ENCODE measurements at places on chromosomes 2 and 18.

GRCh38 chr2:215567504-215567903 is 131.6 kb upstream of the FN1 start:
- no peak for DNase-seq

DNA sequence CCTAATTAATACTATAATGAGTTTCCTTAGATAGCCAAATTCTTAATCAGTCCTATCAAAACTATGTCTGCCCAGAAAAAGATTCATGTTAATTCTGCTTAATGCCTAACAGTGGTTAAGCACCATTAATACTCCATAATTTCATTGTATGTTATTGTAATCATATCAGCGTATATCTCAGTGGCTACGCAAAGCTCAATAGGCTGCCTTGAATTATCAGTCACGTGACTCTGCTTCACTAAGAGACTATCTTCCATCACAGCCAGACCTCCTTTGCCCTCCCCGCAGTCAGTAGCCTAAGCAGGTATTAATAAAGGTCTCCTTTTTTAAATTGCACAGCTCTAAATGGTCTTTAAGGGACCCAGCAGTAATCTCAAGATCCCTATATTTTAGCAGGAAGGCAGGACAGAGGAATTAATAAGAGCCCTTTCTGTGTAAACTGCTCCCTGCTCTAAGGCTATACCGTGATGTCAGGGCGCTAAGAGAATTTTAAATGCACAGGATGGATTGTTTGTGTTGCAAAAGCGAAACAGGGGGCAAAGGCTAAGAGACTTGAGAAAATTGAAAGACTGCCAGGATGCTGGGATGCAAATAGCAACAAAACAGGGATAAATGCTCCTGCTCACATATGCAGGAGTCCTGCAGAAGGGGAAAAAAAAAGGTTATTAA is 215.6 kb upstream of the POU3F3 start:
- no peak for DNase-seq

- DNase-seq = no peak
Observed at GRCh38 chr2:5315512-5315911, 376.7 kb upstream of the SOX11 start.

- no peak for DNase-seq
Observed at GRCh38 chr2:64637000-64637635, 16.6 kb downstream of the SERTAD2 start.

GRCh38 chr2:222159221-222159620 is 139.6 kb downstream of the PAX3 start:
- no peak for DNase-seq
